ENCODE measurements at places on chromosomes 3 and 15.

GRCh38 chr3:166446291-166446690 lies 609.1 kb upstream of the BCHE start:
- DNase-seq, result peak; percentile 36

- no peak for DNase-seq
Measured at GRCh38 chr15:36797128-36797527, 217.7 kb downstream of the CDIN1 start.

- DNase-seq, result peak; percentile 92
Measured at GRCh38 chr3:99410789-99411311, 227.5 kb upstream of the COL8A1 start.

DNA sequence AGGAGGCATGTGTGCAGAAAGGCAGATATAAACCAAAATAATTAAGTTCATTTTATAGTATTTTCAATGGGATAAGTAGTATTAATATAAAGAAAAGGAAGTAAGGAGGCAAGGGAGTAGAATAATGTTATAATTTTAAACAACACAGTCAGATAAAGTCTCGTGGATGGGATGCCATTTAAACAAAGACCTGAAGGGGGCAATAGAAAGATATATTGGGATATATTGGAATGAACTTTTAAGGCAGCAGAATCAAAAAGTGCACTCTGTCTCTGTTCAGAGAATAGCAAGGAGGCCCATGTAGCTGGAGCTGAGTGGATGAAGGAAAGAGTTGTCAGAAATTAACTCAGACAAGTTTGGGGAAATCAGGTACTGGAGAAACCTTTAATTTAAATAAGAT lies 158.7 kb downstream of the CGGBP1 start:
- DNase-seq, result no peak

GRCh38 chr15:80744826-80745225 lies 34.3 kb upstream of the CEMIP start:
- DNase-seq, result no peak

GRCh38 chr3:197010556-197011351 lies 18.9 kb downstream of the MELTF start:
- DNase-seq, result no peak

GRCh38 chr3:100796556-100796955 lies 87.3 kb downstream of the TFG start:
- peak; percentile 58 for DNase-seq

GRCh38 chr3:183131186-183131725 lies 31.3 kb downstream of the LAMP3 start:
- no peak for DNase-seq

DNA sequence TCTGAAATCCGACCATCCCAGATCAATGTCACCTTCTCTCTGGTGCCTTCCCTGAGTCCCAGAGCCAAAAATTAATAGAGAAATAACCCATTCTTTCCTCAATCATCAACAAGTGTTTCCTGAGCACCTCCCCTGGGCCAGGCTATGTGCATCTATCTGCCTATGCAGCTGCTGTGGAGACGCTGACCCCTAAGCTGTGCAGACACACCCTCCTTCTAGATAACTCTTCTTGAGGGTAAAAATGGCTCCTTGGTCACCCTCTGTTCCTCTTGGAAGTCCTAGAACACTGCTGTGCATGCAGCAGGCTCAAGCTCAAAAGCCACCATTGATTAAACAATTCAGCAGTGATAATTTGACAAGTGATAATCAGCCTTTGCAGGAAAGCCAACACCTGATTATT lies 18.4 kb downstream of the CA12 start:
- no peak for DNase-seq

DNA sequence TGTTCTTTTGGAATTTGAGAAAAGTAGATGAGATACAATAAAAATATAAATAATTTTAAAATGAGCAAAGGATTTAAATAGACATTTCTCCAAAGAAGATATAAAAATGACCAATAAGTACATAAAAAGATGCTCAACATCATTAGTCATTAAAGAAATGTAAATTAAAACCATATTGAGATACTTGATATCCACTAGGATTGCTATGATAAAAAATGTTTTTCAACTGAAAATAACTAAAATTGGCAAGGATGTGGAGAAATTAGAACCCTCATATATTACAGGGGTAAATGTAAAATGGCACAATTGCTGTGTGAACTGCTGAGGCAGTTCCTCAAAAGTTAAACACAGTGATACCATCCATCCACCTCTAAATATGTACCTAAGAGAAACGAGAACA lies 38.8 kb downstream of the LRRFIP2 start:
- no peak for DNase-seq

DNA sequence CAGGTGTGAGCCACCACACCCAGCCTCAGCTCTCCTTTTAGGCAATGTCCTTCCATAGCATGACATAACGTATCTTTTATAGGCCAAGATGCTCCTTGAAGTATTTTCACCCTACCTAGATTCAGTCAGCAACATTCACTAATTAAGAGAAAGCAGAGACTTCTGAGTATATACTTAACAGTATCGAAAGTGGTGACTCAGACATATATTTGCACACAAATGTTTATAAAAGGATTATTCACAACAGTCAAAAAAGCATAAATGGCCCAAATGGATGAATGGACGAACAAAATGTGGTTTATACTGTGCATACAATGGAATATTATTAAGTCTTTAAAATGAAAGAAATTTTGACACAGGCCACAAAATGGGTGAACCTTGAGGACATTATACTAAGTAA lies 108.6 kb downstream of the ZNF385D start:
- no peak for DNase-seq

- peak; percentile 67 for DNase-seq
Measured at GRCh38 chr15:100438570-100438969, 90.2 kb downstream of the CERS3 start.

DNA sequence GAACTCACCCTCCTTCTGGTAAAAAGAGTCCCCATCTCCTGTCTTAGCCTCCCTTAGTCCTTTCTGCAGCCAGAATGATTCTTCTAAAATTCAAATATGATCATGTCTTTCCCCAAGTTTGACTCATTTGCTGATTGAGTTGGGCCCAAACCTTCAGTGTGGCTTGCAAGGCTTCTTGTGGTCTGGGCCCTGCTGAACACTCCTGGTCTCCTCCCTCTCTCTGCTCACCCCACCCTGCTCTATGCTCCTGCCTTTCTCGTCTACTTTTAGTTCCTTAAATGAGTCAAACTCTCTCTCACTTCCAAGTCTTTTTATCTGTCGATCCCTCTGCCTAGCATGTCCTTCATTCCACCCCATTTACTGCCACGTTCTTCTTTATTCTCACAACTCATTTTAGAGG lies 72.6 kb downstream of the CCR1 start:
- no peak for DNase-seq

DNA sequence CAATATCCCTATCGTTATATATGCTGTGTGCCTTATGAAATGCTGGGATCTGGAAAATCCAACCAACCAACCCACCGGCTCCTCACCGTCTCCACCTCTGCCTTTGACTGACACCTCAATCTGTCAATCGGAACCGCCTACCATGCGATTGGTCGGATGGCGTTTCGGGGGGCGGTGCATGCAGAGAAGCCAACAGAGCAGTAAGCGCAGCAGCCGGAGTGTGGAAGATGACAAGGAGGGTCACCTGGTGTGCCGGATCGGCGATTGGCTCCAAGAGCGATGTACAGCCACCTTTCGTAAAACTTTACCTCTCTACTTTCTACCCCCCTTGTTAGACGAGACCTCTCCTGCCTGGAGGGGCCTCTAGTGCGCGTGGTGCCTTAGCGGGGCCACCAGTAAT lies 6.3 kb downstream of the CLK3 start:
- no peak for DNase-seq

Measured in kidney tubule cell (primary cell).